ENCODE measurements at places on chromosomes 7 and 10. TPM values are rescaled to one million over a fixed set of nuclear protein-coding genes. Genes with fewer than 3 reads are reported as not detected.

The CNPY1 gene
- total RNA-seq: not detected

The CDNF gene
- 3.4 TPM for total RNA-seq

The RBM20 gene
- total RNA-seq: 0.36 TPM

The FOXI2 gene
- total RNA-seq: not detected

The FAM25G gene
- not detected for total RNA-seq

The ACTL6B gene
- not detected for total RNA-seq

The BEND7 gene
- total RNA-seq: 24.6 TPM

The RAPGEF5 gene
- total RNA-seq: 20.7 TPM

The BUB3 gene
- total RNA-seq: 129 TPM

The DIP2C gene
- 11.4 TPM for total RNA-seq

The PCDH15 gene
- total RNA-seq: 0.07 TPM

The HOXA1 gene
- total RNA-seq: 18.8 TPM

The MAT1A gene
- total RNA-seq: 3.4 TPM

The TDRD1 gene
- not detected for total RNA-seq

The PRKCQ gene
- total RNA-seq: 1.5 TPM

The TMEM213 gene
- total RNA-seq: not detected

The ADO gene
- total RNA-seq: 34.1 TPM

The SLIT1 gene
- 0.42 TPM for total RNA-seq

The GFRA1 gene
- total RNA-seq: not detected

The IL2RA gene
- total RNA-seq: not detected

The ATRNL1 gene
- not detected for total RNA-seq

Data from Caco-2 (cell line).